SJCRH30 (cell line): ENCODE measurements at places on chromosomes 5 and 9. TPM values are rescaled to one million over a fixed set of nuclear protein-coding genes. Genes with fewer than 3 reads are reported as not detected.

DNA sequence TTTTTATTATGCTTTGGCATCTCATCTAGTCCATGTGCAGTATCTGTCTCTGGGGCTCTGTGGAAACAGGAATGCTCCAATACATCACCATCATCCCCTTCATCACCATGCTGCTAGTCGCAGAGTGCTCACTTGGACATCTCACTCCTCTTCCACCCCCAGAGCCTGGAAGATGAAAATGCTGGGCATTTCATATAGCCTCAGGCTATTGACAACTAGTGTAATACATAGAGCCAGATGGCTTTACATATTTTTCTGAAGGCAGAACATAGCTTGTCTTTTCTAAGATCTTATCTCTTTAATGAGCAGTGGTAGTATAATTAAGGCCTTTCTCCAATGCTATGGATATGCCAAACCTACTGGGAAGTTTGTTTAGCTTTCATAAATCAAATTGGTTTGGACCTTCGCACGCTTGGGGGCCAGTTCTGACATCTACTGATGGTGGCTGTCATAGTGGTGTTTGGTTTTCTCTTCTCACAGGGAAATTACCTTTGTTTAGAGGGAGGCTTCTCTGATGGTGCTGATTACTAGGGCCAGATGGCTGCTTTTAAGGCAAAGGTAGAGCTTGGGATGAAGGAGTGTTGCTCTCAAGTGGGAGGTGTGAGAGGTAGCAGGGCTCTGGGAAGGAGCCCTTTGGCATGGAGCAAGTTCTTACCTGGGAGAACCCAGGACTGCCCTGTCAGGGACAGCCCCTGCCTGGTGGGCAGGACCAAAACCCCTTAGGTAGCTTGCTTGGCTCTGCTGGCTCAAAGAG lies 63.1 kb upstream of the CXCL14 start:
- no peaks in the 10 kb centered on the region for H3K27me3 ChIP-seq
- no peak overlapping the region for H3K27ac ChIP-seq
- DNase-seq, result no peak
- peaks cover 46% of the 10 kb centered on the region for H3K4me1 ChIP-seq

DNA sequence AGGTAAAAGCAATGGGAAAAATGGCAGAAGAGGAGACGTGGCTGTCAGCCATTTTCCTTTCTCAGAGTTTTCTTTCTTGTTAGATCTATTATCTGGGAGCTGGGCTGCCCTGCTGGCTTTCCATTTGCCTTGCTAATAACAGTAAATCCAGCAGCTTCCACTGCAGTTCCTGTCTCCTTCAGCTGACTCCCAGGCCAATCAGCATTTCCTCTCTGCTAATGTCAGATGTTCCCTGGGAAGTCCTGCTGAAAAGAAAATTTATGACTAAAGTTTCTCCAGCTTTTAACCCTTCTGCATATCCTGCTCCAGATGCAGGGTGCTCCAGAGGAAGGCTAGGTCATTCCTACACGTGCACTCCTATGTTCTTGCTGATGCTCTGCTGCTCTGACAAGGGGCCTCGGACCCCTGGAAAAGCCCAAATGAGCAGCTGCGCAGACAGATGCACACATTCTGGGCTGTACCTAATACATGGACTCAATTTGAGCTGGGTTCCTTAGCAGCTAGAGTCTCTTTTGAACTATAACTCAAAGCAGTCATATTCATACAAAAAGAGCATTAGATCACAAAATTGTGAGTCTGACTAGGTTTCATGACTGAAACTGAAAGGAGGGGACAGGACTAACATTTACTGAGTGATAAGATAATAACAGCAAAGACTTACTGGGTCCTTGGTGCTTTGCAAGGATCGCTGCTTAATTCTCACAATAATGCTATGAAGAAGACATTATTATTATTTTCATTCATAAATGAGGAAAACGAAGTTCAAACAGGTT lies 182.2 kb downstream of the MAPKAP1 start:
- no peak for DNase-seq
- H3K36me3 ChIP-seq, result peaks cover 7% of the 10 kb centered on the region
- H3K4me3 ChIP-seq, result no peak overlapping the region
- peaks cover 29% of the 10 kb centered on the region for H3K4me1 ChIP-seq
- H3K27me3 ChIP-seq, result no peaks in the 10 kb centered on the region

The BTNL9 gene
- total RNA-seq, result not detected in 2 replicates

DNA sequence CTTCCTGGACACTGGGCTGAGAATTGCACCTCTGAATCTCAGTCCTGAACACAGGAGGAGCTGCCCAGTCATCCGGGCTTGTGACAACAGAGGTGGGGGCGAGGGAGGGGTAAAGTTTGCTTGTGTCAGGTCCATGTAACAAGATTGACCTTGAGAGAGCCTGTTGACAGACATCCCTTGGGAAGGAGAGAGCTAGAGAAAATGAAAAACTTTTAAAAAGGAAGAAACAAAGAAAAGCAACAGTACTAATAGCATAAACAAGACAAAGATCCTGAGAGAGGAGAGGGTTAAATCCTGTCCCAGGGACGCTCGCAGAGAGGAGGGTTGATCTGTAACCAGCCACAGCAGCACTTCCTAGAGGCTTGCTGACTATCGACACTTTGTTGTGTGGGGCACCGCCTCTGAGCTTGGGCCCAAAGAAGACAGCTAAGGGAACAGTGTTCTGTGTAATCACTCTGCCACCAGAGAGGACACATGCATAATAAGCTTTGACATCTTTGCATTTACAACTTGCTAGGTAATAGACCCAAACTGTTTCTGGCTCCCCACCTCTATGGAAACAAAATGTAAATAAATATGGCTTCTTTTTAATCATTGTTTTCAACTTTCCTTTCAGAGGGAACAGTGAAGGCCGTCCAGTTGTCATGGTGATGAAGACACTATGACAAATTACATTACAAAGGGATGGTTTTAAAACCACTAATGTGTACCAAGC lies 363.7 kb downstream of the CSNK1G3 start:
- H3K36me3 ChIP-seq, result no peaks in the 10 kb centered on the region
- peak overlapping the region; percentile 87 for H3K27ac ChIP-seq

DNA sequence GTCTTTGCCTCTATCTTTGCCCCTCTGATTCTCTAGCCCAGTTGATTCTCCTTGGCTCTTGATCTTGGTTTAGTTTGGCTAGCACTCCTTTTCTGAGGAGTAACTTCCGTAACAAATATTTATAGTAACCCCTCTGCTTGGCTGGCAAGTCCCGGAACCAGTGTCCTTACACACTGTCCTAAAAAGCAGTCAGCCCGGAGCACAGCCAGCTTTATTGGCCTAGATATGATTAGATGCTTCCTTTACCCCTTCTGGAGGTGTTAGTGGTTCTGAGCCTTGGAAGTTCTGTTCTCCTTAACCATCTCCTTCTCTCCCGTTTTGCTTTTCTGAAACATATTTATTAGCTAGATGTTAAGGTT lies 17.0 kb upstream of the MSMP start:
- no peak overlapping the region for H3K4me3 ChIP-seq
- peaks cover 8% of the 10 kb centered on the region for H3K4me1 ChIP-seq
- H3K27me3 ChIP-seq, result no peaks in the 10 kb centered on the region
- no peaks in the 10 kb centered on the region for H3K36me3 ChIP-seq

DNA sequence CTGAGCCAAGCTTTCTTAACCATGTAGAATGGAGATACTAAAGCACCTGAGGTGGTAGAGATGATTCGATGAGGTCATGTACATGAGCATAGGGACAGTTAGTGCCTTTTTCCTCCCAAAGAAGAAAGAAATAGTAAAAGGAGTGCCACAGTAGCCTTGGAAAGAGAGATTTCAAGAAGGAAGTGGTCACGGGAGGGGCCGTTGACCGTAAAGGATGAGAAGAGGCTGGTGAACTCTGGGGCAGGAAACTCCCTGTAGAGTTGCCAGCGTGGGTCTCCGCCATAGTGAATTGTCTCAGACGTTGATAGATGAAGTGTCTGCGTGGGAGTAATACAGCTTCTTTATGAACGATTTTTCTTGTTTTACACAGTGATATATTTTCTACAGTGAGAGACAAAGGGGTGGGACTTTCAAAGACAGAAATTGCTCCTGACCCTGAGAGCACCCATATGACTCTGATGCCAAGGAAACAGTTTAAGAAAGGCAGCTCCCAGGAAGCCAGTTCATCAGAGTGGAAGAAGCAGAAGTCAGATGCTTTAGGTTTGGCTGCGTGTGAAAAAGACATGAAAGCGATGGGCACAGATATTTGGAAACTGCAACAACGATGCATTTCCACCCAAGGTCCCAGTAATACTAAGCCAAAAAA lies 41.3 kb downstream of the UGCG start:
- no peaks in the 10 kb centered on the region for H3K27me3 ChIP-seq
- H3K27ac ChIP-seq, result no peak overlapping the region
- no peaks in the 10 kb centered on the region for H3K4me1 ChIP-seq
- H3K36me3 ChIP-seq, result peaks cover 54% of the 10 kb centered on the region
- DNase-seq, result no peak

GRCh38 chr5:74491586-74491985 lies 148.9 kb downstream of the ENC1 start:
- no peak overlapping the region for H3K4me3 ChIP-seq
- no peak for DNase-seq
- H3K27me3 ChIP-seq, result no peaks in the 10 kb centered on the region
- H3K36me3 ChIP-seq, result no peaks in the 10 kb centered on the region

- H3K27me3 ChIP-seq, result no peaks in the 10 kb centered on the region
- no peaks in the 10 kb centered on the region for H3K36me3 ChIP-seq
- no peak overlapping the region for H3K27ac ChIP-seq
- DNase-seq, result no peak
- peaks cover 10% of the 10 kb centered on the region; the same call in 1 of the 2 replicates for H3K4me1 ChIP-seq
Measured at GRCh38 chr5:100780376-100780870, 122.7 kb downstream of the ST8SIA4 start.

DNA sequence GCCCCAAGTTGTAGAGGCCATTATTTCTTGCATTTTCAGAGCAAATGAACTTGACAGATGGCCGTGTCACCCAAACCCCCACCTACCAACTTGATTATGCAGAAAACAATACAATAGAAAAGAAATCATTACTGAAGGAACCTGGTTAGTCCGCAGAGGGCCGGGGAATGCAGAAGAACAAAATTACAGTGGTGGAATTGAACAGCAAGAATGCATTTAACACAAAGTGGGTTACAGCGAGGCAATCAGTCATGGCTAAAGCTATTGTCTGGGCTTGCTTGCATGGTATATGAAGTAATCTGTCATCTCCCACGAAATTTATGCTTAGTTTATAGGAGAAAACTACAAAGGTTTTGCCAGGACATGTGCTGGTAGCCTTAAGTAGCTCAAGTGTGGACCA lies 238.3 kb upstream of the IRX1 start:
- no peaks in the 10 kb centered on the region for H3K27me3 ChIP-seq
- no peaks in the 10 kb centered on the region for H3K4me1 ChIP-seq
- DNase-seq, result no peak
- no peak overlapping the region for H3K27ac ChIP-seq

The OBP2B gene
- not detected in 2 replicates for total RNA-seq

- no peak overlapping the region for H3K4me3 ChIP-seq
- H3K36me3 ChIP-seq, result no peaks in the 10 kb centered on the region
- DNase-seq, result no peak
- H3K27me3 ChIP-seq, result no peaks in the 10 kb centered on the region
Measured at GRCh38 chr5:36665628-36666027, 59.2 kb downstream of the SLC1A3 start.

The AKNA gene
- 2.0 and 3.1 TPM in 2 replicates for total RNA-seq

- no peak for DNase-seq
- H3K4me1 ChIP-seq, result peaks cover 11% of the 10 kb centered on the region
- H3K36me3 ChIP-seq, result no peaks in the 10 kb centered on the region
- H3K4me3 ChIP-seq, result no peak overlapping the region
- H3K27me3 ChIP-seq, result no peaks in the 10 kb centered on the region
Measured at GRCh38 chr9:130732793-130733221, 39.2 kb downstream of the EXOSC2 start.

- H3K27me3 ChIP-seq, result no peaks in the 10 kb centered on the region
- no peak overlapping the region for H3K4me3 ChIP-seq
- no peak for DNase-seq
- H3K27ac ChIP-seq, result no peak overlapping the region
Measured at GRCh38 chr5:158759283-158759682, 340.4 kb downstream of the EBF1 start.

DNA sequence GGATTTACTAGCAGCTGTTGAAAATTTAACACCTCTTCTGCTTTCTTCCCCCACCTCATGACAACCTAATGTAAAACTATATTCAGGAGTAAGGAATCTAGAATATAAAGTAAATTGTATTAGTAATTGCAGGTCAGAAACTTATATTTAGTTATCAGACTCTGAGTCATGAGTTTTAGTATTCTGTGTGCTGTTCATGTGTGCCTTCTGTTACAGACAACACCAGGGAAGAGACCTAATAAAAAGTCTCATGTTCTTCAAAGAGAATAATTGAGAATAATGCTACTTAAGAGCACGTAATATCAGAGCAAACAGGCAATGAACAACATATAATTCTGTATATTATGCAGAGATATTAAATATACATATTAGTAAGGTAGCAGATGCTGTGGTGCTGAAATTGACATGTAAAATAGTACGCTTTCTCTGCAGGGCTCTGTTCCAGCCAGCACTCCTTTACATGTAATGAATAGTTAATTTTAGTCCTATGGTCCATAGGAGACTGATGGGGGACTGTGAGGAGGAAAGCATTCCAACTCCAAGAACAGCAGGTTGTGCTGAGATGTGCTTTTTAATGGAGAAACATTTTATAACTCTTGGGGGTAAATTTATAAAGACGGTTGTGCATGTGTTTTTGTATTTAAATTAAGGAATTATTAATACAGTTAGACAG lies 106.4 kb downstream of the ZSWIM6 start:
- H3K4me3 ChIP-seq, result no peak overlapping the region
- H3K4me1 ChIP-seq, result peaks cover 8% of the 10 kb centered on the region
- no peaks in the 10 kb centered on the region for H3K27me3 ChIP-seq
- no peak overlapping the region for H3K27ac ChIP-seq
- no peak for DNase-seq

- H3K4me3 ChIP-seq, result no peak overlapping the region
- peaks cover 4% of the 10 kb centered on the region; the same call in 1 of the 2 replicates for H3K27me3 ChIP-seq
- H3K36me3 ChIP-seq, result no peaks in the 10 kb centered on the region
- no peak overlapping the region for H3K27ac ChIP-seq
Measured at GRCh38 chr5:76269932-76270610, 133.0 kb upstream of the IQGAP2 start.

- H3K27me3 ChIP-seq, result no peaks in the 10 kb centered on the region
- H3K27ac ChIP-seq, result no peak overlapping the region
Measured at GRCh38 chr5:92353107-92354030, 970.3 kb upstream of the ARRDC3 start.

The NPDC1 gene
- 0.51 and 0.91 TPM in 2 replicates for total RNA-seq

DNA sequence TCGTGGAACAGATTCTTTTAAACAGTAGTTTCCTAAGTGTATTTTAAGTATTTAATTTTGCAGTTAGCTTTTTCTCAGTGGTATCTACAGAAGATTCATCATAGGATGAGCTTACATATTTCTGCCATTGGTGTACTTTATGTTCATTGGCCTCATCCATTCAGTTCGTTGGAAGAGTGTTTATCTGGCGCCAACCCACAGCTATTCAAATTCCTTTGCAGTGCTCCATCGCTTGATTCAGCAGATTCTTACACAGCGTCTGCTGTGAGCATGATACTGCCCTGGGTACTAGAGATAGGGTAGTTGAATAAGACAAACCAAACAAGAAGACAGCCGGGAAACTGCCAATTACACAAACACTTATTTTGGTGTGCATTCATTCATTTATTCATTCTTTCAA lies 55.1 kb downstream of the NUP214 start:
- peaks cover 11% of the 10 kb centered on the region for H3K4me1 ChIP-seq
- no peak overlapping the region for H3K27ac ChIP-seq
- H3K4me3 ChIP-seq, result no peak overlapping the region
- no peak for DNase-seq
